ENCODE measurements at places on chromosomes 3 and 15.

DNA sequence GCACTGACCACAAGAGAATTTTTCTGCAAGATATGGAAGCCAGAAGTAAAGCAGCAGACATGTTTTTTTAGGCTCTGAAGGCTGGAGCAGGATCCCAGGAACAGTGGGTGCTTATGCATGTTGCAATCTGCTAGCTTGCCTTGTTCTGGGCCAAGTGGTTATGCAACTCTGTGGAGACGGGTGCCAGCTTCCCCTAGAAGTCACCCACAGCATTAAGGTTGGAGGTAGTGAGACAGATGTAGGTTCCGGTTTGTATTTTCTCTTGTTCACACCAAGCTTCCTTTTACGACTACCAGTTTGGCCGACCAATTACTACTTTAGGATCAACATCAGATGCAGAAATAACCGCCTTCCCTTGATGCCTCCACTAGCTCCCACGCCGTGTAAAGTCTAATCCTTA lies 11.1 kb downstream of the DPH3 start:
- no peak overlapping the region for H3K4me3 ChIP-seq
- H3K4me1 ChIP-seq, result peaks cover 10% of the 10 kb centered on the region
- no peak overlapping the region for H3K27ac ChIP-seq

- H3K27me3 ChIP-seq, result no peaks in the 10 kb centered on the region
- no peak for DNase-seq
- H3K4me3 ChIP-seq, result no peak overlapping the region
- no peak overlapping the region for H3K27ac ChIP-seq
- H3K36me3 ChIP-seq, result no peaks in the 10 kb centered on the region
Measured at GRCh38 chr3:72306800-72307341, 521.9 kb upstream of the PROK2 start.

DNA sequence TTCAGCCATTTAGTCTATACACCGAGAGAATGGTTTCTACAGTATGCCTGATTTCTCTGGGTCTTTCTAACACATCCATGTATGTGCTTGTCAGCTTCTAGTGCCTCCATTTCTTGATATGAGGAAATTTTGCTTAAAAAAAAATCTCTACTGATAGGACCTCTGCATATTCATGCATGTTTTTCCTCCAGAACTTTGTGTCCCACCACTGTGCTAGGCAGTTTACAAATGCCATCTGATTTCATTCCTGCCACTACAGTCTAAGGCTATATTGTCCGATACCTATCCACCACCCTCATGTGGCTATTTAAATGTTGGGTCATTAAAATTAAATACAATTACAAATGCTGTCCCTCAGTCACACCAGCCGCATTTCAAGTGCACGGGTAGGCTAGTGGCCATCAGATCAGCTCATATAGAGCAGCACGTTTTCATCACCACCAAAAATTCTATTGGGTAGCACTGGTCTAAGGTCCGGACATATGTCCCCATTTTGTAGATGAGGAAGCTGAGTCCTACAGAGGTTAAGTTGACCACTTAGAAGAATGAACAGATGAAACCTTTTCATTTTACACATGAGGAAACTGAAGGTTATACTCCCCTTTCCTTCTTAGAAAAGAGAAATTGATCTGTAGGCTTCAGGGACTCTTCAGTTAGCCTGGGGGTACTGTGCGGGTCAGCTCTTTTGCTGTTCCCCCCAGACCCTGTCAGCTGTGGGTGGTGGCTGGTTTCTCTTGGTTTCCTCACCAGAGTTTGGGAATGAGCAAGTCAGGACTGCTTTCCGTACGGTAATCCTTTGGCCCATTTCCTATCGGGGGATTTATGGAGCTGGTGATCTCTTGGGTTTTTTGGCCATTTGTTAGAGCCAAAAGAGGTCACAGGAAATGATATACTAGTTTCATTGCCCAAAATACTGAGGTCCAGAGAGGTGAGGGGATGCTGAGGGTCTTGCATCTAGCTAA lies 56.5 kb downstream of the SMAD3 start:
- peak overlapping the region; percentile 92 for H3K27ac ChIP-seq
- no peaks in the 10 kb centered on the region for H3K27me3 ChIP-seq
- H3K36me3 ChIP-seq, result no peaks in the 10 kb centered on the region
- peak overlapping the region; percentile 31 for H3K4me3 ChIP-seq

- H3K4me1 ChIP-seq, result no peaks in the 10 kb centered on the region
- H3K36me3 ChIP-seq, result no peaks in the 10 kb centered on the region
- no peak overlapping the region for H3K4me3 ChIP-seq
- H3K27ac ChIP-seq, result no peak overlapping the region
- no peak for DNase-seq
Measured at GRCh38 chr3:112778353-112778948, 68.2 kb downstream of the CD200R1L start.

DNA sequence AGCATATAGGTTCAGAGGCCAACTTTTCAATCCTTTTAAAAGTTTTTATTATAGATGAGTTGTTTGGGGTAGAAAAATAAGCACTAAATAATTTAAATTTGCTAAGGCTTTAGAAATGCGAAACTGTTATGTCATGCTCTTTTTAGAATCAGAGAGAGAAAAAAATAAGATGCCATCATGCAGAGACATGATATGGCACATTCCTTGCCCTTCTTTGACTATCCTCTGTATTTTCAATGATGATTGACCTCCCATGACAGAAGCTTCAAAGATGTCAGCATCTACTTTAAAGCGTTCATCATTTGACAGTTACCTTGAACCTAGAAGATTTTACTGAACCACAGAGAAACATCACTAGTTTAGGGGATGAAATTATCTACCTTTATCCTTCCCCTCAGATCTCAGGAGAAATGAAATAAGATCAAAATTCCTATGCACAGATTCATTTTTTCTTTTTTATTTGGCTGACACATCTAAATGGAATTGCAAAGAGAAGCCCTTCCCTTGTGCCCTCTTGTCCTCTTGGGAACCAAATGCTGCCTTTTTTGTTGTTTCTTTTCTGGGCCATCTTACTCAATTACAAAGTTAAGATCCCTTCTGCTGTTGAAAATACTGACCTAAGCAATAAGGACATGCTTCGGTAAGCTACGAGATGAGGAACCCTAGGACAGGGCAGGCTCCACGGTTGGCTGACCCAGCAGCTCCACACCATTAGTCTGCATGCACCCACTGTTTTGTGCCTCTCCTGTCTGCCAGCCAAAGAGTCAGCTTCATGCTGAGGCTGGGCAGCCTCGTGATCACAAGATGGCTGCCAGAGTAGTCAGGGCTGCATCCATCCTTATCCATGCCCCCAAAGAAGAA lies 289.7 kb upstream of the TPM1 start:
- H3K4me1 ChIP-seq, result no peaks in the 10 kb centered on the region
- H3K27me3 ChIP-seq, result no peaks in the 10 kb centered on the region
- no peak overlapping the region for H3K27ac ChIP-seq
- no peak for DNase-seq
- H3K4me3 ChIP-seq, result no peak overlapping the region
- H3K36me3 ChIP-seq, result no peaks in the 10 kb centered on the region

GRCh38 chr15:82100111-82100929 lies 54.5 kb upstream of the MEX3B start:
- H3K27ac ChIP-seq, result no peak overlapping the region
- H3K36me3 ChIP-seq, result no peaks in the 10 kb centered on the region
- H3K4me3 ChIP-seq, result no peak overlapping the region
- no peak for DNase-seq
- H3K27me3 ChIP-seq, result no peaks in the 10 kb centered on the region

All from ovary (tissue), 10 donors.